ENCODE measurements at places on chromosomes 2 and 18. TPM values are rescaled to one million over a fixed set of nuclear protein-coding genes. Genes with fewer than 3 reads are reported as not detected.

GRCh38 chr2:118942031-118942430 is at the start of gene MARCO:
Gene MARCO (plus strand): TSS chr2:118942194. CDS start chr2:118942301, 107 bp downstream.
- H3K36me3 ChIP-seq: no peaks in the 10 kb centered on the region
- H3K4me3 ChIP-seq: no peak within 1 kb of the TSS
- H3K27ac ChIP-seq: no peak within 1 kb of the TSS
- H3K4me1 ChIP-seq: no peaks in the 10 kb centered on the region
- DNase-seq: no peak

DNA sequence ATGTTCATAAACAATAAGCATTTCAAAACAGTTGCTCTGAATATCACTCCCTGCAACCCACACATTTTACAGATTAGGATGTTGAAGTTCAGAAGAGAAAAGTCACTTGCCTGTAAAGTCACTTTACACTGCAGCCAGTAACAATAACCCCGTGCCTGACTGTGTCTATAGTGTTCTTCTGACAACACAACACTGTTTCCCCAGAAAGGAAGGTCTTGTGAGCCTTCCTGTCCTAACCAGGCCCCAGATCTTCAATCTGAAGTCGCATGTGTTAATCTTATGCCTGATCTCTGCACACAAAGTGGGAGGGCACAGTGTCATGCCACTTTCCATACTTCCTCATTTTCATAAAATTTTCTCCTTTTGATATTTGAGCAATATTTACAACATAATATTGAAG is 120.2 kb downstream of the FEZ2 start:
- H3K36me3 ChIP-seq: peaks cover 8% of the 10 kb centered on the region
- H3K27me3 ChIP-seq: no peaks in the 10 kb centered on the region
- no peak overlapping the region for H3K4me3 ChIP-seq
- H3K4me1 ChIP-seq: no peaks in the 10 kb centered on the region
- H3K27ac ChIP-seq: no peak overlapping the region

- H3K27ac ChIP-seq: no peak overlapping the region
- H3K27me3 ChIP-seq: no peaks in the 10 kb centered on the region
- no peak overlapping the region for H3K4me3 ChIP-seq
- H3K36me3 ChIP-seq: no peaks in the 10 kb centered on the region
- no peak for DNase-seq
Measured at GRCh38 chr2:128275498-128276045, 43.1 kb downstream of the HS6ST1 start.

DNA sequence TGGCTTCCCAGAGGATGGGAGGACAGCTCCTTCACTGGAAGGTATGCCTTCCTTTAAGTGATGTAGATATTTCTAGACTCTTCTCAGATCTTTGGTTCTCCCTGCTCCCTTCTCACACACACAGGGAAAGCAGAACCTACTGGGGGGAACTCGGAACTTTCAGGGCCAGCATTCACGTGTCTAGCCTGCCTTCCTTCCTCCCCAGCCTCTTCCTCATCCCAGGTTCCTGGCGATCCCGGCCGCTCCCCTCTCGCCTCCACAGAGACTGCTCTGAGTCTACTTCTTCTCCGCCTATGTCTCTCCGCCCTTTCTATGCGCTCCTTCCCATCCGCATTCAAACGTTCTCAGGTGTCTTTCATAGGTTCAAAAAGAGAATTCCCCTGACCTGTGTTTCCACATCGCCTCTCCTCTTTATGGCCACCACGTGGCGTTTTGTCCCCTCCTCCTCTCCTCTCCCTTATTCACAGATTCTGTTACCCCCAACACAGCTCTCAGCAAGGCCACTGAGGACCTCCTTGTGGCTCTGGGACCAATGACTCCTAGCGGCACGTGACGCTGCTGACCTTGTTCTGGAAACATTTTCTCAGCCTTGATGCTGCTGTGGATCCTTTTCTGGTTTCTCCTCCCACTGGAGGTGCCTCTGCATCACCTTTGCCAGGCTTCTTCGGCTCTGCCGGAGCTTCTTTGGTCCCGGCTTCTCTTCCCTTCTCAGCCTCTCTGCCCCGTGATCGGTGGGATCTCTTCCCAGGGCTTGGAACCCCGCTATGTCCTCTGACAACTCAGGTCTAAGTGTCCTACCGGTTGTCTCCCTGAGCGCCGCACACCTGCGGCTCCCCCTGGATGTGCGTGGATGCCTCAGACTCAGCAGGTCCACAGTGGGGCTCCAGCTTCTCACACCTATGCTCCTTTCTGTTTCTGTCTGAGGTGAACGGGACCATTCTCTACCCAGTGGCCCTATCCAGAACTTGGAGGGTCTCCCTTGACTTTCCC is 77.5 kb downstream of the VAPA start:
- no peaks in the 10 kb centered on the region for H3K36me3 ChIP-seq
- H3K4me1 ChIP-seq: no peaks in the 10 kb centered on the region
- no peak overlapping the region for H3K27ac ChIP-seq
- no peak overlapping the region for H3K4me3 ChIP-seq
- no peaks in the 10 kb centered on the region for H3K27me3 ChIP-seq

DNA sequence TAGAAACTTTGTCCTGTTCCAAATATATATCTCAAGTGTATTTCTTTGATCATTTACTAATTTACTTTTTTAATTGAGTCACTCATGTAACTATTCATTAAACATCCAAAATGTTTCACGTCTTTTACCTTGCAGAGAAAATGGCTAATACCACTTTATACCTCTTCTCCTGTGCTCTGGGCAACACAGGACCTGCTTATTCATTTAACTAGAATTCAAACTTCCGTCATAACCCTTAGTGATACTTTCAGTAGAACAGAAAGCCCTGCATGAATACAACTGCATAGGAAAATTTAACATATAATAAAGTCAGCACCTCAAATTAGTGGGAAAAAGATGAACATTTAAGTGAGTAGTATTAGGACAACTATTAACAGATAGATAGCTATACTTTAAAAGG is 205.2 kb downstream of the MREG start:
- H3K36me3 ChIP-seq: no peaks in the 10 kb centered on the region
- no peak for DNase-seq

DNA sequence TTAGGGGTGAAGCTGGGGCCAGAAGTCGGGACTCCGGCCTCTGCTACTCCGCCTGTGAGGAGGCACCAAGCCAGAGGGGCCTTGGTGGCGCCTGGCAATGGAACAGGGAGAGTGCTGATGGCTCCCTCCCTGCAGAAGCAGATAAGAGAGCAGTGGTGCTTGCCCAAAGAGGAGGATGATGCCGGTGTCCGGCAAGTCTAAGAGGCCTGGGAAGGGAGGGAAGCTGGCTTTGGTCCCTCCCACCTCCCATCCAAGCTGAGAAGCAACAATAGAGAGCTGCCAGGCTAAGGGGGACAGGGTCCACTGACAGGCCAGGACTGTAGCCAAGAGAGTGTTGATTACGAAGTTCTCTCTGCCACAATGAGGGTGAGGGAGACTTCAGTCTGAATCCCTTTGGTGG is 479.5 kb downstream of the TNS1 start:
- no peaks in the 10 kb centered on the region for H3K4me1 ChIP-seq
- H3K27me3 ChIP-seq: no peaks in the 10 kb centered on the region
- no peak overlapping the region for H3K27ac ChIP-seq

TP53I3 gene
- total RNA-seq: 26.2 TPM

DNA sequence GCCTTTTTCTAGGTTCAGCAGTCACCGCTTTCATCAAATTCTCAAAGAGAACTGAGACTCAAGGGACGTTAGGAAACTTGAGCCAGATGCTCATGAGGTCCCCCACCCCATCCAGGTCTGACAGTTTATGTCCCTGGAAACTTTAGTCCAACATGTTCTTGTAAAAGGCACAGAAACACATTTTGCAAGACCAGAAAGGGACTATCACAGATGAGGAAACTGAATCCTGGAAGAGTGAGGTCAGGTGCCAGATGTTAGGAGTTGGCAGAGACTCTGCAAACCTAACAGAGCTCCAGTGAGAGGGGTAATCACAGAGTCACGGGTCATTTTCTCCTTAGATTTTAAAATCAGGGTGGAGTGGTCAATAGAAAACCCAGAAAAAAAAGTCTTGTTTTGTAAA is 76.6 kb downstream of the RDH14 start:
- no peaks in the 10 kb centered on the region for H3K4me1 ChIP-seq
- DNase-seq: no peak
- H3K36me3 ChIP-seq: no peaks in the 10 kb centered on the region

GRCh38 chr2:183157131-183157530 is 32.9 kb downstream of the NUP35 start:
- H3K27ac ChIP-seq: no peak overlapping the region
- H3K36me3 ChIP-seq: no peaks in the 10 kb centered on the region
- no peak overlapping the region for H3K4me3 ChIP-seq

DNA sequence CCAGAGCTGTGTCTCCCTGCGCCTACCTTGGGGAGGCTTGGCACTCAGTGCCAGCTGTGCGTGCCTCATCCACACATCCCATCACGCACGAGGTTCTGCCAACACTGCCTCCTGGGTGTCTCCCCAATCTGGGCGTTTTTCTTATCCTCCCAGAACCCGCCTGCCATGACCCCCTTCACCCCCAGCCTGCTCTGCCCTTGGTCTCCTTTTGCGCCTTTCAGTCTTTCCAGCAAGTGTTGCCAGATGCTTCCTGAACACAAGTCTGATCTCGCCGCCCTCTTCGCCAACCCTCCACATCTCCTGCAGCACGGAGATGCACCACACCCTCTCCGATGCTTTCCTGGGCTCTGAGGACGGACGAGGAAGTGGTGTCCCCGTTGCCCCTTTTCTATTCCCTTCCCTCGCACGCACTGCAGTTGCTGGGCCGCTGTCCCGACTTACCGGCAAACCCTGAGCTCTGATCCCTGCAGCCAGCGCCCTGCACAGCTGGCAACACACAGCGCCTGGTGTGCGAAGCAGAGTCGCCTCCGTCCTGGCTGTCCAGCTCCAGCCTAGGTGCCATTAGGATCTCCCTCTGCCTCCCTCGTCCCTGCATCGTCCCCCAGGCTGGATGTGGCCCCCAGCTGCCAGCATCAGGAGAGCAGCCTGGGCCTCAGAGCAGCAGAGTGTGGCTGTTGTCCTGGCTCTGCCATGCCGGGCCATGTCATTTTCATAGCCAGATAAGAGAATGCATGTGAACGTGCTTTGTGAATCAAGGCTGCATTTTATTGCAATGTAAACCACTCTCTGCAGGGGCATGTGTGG is 22.6 kb upstream of the ALLC start:
- no peak for DNase-seq
- no peaks in the 10 kb centered on the region for H3K4me1 ChIP-seq
- no peaks in the 10 kb centered on the region for H3K27me3 ChIP-seq
- no peak overlapping the region for H3K27ac ChIP-seq

- no peak overlapping the region for H3K4me3 ChIP-seq
- H3K36me3 ChIP-seq: no peaks in the 10 kb centered on the region
- no peaks in the 10 kb centered on the region for H3K4me1 ChIP-seq
Measured at GRCh38 chr2:229380101-229380625, 109.1 kb upstream of the PID1 start.

Measured in prostate gland (tissue), 2 donors.